Colonic mucosa (tissue), 4 donors: ENCODE measurements at places on chromosomes 7 and 10. TPM values are rescaled to one million over a fixed set of nuclear protein-coding genes. Genes with fewer than 3 reads are reported as not detected.

- no peak for DNase-seq
Observed at GRCh38 chr10:49286686-49287085, 12.3 kb upstream of the C10orf71 start.

DNA sequence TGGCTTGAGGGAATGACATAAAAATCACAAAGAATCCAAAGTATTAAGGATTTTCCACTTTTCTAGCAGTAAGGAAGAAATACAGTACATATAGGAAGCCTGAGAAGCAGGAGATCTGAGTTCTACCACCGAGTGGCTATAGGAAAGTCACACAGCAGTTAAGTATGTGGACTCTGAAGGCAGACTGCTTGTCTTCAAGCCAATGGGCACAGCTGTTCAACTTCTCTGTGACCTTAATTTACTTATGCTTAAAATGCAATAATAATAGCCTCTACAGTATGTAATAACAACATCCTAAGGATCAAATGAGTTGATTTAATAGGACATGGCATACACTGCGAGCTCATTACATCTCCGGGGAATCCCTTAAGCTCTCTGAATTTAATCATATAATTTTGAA lies 68.0 kb downstream of the CTTNBP2 start:
- DNase-seq, result no peak

The SMKR1 gene
- not detected for total RNA-seq

DNA sequence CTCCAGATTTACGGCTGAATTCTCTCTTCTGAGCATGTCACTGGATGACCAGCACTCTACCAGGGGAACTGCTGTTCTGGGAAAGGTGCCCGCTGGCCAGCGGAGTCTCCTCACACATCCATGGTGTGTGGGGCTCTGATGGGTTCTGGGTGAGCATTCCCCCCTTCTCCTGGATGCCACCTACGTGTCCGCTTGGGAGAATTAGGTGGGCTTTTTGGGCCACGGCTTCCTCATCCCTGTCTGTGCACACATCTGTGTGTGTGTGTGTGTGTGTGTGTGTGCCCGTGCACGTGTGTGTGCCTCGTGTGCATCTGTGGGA lies 163.0 kb downstream of the DNAJB6 start:
- DNase-seq, result no peak

The KAZALD1 gene
- total RNA-seq, result 11.5 TPM

DNA sequence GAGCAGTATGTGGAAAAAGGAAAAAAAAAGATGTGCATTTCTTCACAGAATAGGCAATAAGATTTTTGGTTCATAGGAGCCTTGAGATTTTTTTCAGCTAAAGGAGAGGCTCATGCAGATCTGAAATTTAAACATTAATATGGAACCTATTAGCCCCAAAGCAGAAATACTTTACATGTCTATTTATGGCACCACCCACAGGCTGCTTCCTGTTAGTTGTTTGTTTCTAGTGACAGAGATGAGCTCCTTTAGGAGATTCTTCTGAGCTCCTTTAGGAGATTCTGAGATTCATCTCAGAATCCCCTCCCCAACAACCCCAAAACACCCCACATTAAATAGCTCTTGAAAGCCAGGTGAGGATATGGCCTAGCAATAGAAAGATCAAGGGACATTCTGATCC lies 27.9 kb upstream of the HPS1 start:
- no peak for DNase-seq

DNA sequence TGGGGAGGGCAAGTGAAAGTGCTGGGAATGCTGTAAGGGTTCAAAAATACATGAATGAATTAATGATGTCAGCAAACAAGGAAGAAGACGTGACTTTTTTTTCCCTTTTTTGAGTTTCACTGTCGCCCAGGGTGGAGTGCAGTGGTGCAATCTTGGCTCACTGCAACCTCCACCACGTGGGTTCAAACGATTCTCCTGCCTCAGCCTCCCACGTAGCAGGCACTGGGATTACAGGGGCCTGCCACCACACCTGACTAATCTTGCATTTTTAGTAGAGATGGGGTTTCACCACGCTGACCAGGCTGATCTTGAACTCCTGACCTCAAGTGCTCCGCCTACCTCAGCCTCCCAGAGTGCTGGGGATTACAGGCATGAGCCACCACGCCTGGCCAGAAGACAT lies 30.0 kb downstream of the DENND10 start:
- no peak for DNase-seq

DNA sequence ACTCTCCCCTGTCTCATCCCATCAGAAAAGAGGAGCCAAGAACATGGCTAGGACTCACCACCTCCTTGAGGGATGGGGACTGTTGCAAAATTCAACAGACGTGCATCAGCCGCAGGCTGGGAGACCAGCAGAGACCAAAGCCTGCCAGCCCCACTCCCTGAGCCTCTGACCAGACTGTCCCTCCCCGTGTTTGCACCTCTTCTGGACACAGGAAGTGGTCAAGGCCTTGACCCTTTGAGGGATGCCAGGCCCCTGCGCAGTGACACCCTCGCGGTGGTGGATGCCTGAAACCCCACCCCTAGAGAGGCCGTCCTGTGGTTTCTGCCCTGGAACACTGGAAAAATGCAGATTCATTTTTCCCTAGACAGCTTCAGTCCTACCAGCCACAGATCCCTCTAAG lies 128.4 kb upstream of the TCF7L2 start:
- DNase-seq, result no peak

GRCh38 chr7:23016345-23017253 lies 2.7 kb upstream of the HYCC1 start:
- DNase-seq, result no peak

GRCh38 chr7:155161690-155162089 lies 91.6 kb downstream of the HTR5A start:
- DNase-seq, result no peak

DNA sequence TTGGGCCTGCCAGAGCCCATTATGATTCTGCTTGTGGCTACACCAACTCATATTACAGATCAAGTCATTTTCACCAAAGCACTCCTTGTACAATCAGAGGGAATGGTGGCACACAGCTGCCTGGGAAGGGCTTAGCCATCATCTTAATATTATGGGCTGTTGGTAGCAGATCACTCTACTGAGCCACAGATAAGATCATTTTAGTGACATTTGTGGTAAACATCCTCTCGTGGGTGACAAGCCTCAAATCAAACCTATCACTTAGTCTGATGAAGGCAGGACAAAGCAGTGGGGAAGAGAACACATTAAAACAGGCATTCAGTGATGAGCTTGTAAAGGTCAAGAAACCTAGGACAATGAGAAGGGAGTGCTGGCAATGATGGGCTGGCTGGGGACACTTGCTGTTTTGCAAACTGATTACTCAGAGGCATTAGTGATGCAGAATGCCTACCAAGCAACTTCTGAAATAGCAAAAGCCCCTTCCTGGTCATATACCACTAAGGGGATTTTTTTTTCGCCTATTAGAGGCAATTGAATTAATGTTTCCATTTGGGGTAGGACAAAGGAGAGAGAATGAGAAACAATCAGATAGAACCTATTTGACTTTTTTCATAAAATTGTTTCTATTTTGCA lies 137.5 kb upstream of the WDR11 start:
- no peak for DNase-seq

The UBE3C gene
- 60.7 TPM for total RNA-seq

The SORBS1 gene
- 17.6 TPM for total RNA-seq
